ENCODE measurements at places on chromosomes 11 and 22. TPM values are rescaled to one million over a fixed set of nuclear protein-coding genes. Genes with fewer than 3 reads are reported as not detected.

The GSTP1 gene
- total RNA-seq: 376 TPM

The MRGPRE gene
- total RNA-seq: not detected

The GRAMD1B gene
- 45.7 TPM for total RNA-seq

The BRSK2 gene
- total RNA-seq: 0.96 TPM

The CASP4 gene
- 48.8 TPM for total RNA-seq

The SMTNL1 gene
- not detected for total RNA-seq

The LRRN4CL gene
- total RNA-seq: not detected

The TSSK2 gene
- total RNA-seq: not detected

The CXCR5 gene
- 21.3 TPM for total RNA-seq

The KCNC1 gene
- total RNA-seq: not detected

The SCGB1C1 gene
- not detected for total RNA-seq

The BBOX1 gene
- total RNA-seq: not detected

The CCDC34 gene
- 42.4 TPM for total RNA-seq

The BTG4 gene
- total RNA-seq: not detected

The CCDC15 gene
- 5.6 TPM for total RNA-seq

The OMP gene
- not detected for total RNA-seq

The NOX4 gene
- total RNA-seq: not detected

The LARGE1 gene
- total RNA-seq: 0.39 TPM

The SCN2B gene
- total RNA-seq: not detected

The CHRDL2 gene
- not detected for total RNA-seq

The VPREB1 gene
- not detected for total RNA-seq

The PAX6 gene
- not detected for total RNA-seq

The LARGE2 gene
- 0.75 TPM for total RNA-seq

The RIMBP3B gene
- total RNA-seq: 0.41 TPM

The PDE2A gene
- total RNA-seq: 0.73 TPM

The CD81 gene
- total RNA-seq: 118 TPM

The C22orf42 gene
- not detected for total RNA-seq

The PCNX3 gene
- 30.7 TPM for total RNA-seq

The ACER3 gene
- total RNA-seq: 10.3 TPM

The MCAM gene
- 6.8 TPM for total RNA-seq

The OSBPL5 gene
- 5.8 TPM for total RNA-seq

The FAM181B gene
- total RNA-seq: not detected

The OR8B4 gene
- not detected for total RNA-seq

The KCNK4 gene
- not detected for total RNA-seq

The PHOX2A gene
- total RNA-seq: not detected

The OR52E8 gene
- total RNA-seq: not detected

The CBLIF gene
- not detected for total RNA-seq

The B4GALNT4 gene
- total RNA-seq: 3.8 TPM

The HEPHL1 gene
- not detected for total RNA-seq

The CCDC116 gene
- 0.23 TPM for total RNA-seq

The APLNR gene
- total RNA-seq: not detected

The POGLUT3 gene
- 4.7 TPM for total RNA-seq

The APOBEC3A gene
- total RNA-seq: not detected

The MMP7 gene
- not detected for total RNA-seq

The MAJIN gene
- 1.2 TPM for total RNA-seq

The MACROD1 gene
- total RNA-seq: 28.6 TPM

The SLC5A1 gene
- not detected for total RNA-seq

The XKR3 gene
- not detected for total RNA-seq

The MYOD1 gene
- total RNA-seq: not detected

The ABCG4 gene
- not detected for total RNA-seq

The KDM4E gene
- not detected for total RNA-seq

The NFAM1 gene
- total RNA-seq: 0.21 TPM

The OR6T1 gene
- not detected for total RNA-seq

The F2 gene
- total RNA-seq: not detected

The MTFP1 gene
- 47.0 TPM for total RNA-seq

The APOA5 gene
- total RNA-seq: not detected

The SOX10 gene
- not detected for total RNA-seq

The RAG1 gene
- 0.37 TPM for total RNA-seq

The ZC3H12C gene
- total RNA-seq: 1.6 TPM

Data from activated CD4-positive, alpha-beta T cell treated with anti-CD3 and anti-CD28 coated beads for 36 hours (primary cell).